ENCODE measurements at places on chromosomes 1 and 21.

- no peak for DNase-seq
These were observed 24.4 kb upstream of the TMEM54 start for GRCh38 chr1:32925403-32926162.

DNA sequence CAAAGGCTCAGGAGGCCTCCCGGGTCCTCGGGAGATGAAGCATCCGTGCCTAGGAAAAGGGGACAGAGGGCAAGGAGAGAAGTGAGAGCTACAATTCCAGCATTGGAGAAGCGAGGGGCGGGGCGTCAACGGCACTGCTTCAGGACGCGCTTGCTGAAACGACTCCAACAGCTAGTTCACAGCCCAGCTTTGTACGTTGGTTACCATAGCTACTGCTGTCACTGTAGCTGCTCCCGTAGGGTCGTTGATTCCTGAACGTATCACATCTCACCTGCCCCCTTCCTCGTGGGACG lies 63.1 kb downstream of the TOR1AIP2 start:
- DNase-seq = no peak

DNA sequence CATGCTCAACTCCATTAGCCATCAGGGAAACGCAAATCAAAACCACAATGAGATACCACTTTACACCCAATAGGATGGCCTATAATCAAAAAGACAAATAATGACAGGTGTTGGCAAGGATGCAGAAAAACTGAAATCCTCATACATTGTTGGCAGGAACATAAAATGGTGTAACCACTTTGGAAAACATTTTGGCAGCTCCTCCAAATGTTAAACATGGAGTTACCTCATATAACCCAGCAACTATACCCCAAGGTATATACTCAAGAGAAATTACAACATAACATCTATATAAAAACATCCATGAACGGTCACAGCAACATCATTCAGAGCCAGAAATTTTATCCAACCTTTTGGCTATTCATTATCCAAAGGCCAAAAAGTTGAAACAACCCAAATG lies 11.6 kb downstream of the EIF4G3 start:
- peak; percentile 56 for DNase-seq

DNA sequence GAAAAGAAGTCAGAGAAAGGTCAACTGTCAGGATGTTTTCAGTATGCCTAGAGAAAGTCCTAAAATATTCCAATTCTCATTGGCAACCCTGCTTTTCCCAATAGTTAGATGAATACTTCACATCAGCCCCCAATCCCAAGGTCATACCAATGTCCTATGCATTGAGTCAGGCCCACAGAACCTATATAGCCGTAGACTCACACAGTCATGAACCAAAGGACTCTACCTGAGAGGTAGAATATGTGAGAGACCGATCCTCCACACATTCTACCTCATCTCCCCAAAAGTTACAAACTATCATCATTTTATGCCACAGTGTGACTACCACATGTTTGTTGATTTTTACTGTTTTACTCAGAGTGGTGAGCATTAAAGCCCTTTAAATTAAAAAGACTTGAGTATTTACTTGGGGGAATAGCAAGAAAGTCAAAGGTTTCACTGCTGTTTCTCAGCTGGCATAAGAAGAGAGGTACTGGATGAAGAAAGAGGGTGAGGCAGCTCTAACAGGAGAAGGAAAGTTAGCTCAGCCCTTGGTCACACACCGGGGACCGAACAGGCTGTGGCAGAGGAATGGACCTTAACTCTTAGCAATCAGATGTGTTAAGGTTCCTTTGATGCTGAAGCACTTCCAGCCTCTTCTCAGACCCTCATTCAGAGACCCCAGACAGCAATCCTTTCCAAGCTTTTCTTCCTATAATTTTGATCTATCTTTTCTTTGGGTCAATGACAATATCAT lies 937 bp downstream of the CD48 start:
- DNase-seq = no peak

DNA sequence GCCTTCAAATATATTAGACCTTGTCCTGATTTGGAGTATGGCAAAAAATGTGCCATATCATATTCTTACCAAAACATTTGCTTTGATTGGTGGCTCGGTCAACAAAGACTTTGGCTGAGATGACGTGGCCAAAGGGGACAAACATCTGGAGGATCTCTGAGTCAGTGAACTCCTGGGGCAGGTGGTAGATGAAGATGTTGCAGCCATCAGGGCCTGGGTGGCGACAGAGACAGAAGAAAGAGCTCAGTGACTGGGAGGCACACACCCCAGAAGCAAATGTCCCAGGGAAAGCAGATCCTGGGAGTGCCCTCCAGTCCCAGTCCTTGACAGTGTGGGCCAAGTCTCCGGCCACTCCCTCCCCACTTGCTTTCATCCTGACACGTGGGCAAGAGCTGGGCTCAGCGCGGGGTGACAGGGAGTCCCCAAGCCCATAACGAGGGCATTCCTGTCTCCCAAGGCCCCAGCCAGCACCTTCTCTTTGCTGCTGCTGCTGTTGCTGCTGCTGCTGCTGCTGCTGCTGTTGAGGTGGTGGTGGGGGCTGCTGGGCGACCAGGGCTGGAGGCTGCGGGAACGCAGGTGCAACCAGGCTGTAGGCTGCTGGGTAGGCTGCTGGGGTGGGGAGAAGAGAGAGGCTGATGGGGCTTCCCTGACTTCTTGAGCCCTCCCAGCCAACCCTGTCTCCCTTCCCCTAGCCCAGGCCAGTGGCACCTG lies 10.7 kb downstream of the CELF3 start:
- no peak for DNase-seq

DNA sequence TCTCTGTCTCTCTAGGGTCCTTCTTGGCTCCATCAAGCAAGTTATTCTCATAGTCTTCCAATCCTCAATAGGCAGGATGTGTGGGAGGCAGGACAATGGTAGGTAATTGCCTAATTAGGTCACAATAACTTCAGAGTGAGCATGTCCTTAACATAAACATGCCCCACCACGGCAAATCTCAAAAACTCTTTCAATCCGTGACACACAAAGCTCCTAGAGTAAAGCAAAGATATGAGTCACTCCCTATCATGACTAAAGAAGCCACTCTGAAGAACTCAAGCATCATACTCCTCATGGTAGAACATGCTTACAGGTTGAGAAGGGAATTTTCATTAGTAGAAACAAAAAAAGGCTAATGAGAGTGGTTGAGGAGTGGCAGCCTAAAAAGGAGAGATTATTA lies 4.9 kb downstream of the HAO2 start:
- peak; percentile 21 for DNase-seq

DNA sequence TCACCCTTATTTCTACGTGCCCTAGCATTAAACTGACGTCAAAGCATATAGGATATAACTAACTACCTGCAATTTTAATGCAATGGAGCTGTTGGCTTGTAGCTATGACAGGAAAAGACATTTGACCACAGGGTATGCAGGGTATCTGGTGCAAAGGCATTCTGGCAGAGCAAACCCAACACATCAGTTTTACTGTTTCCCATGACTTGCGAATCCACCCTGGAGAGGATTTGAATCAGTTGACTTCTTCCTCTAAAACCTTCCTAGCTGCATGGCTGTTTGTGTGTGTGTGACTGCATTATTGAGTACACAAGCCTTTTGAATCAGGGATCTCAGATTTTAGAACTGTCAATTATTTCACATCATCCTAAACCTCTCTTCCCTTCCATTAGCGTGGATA lies 41.7 kb upstream of the SYT14 start:
- no peak for DNase-seq

GRCh38 chr1:101723415-101723814 lies 273.3 kb downstream of the OLFM3 start:
- no peak for DNase-seq

DNA sequence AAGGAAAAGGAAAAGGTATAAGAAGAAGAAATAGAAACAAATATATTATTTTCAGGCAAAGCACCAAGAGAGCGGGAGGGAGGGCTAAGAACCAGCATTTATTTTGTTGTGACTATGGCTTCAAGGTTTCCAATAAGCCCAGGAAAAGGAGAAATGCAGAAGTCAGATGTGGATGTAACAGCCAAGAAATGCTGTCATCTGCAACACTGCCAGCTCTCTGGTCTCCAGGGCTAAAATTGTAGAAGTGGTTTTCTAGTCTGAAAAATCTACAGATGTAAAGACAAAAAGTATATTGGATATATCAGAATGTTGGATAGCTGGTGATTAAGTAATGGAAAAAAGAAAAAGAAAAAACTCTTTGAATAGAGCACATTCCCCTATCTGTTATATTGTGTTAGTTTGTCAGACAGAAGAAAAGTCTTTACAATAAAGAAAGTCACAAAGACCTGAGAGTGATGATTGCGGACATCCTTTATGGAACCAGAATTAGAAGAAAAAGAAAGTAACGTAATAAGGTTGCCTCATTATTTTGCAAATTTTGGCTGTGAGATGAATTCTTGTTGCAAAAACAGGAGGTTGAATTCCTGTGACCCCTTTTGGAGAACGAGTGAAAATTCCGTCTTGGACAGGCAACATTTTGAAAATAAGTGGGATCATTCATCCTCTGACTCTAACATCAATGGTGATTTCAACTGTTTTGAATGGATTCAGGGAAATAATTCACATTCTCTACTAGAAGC lies 938.1 kb downstream of the TTLL7 start:
- DNase-seq = no peak

- no peak for DNase-seq
These were observed 10.0 kb downstream of the SPATA46 start for GRCh38 chr1:162366671-162367070.

GRCh38 chr1:204257446-204257845 lies 43.7 kb upstream of the GOLT1A start:
- DNase-seq = no peak

GRCh38 chr1:236052232-236052993 lies 12.5 kb downstream of the NID1 start:
- DNase-seq = no peak

DNA sequence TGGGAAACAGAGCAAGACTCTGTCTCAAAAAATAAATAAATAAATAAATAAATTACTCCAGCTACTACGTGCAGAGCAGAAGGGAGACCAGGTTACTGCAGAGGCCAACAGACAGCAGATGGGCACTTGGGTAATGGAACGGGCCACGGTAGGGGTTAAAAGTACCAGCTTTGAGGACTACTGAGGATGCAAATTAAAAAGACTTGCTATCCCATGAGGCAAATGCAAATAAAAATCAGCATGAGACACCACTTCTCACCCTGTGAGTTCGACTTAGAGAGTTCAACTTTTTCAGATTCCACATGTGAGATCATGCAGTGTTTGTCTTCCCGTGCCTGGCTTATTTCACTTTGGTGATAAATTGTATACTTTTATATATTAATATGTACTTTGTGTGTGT lies 6.6 kb downstream of the SLC2A5 start:
- DNase-seq = no peak

DNA sequence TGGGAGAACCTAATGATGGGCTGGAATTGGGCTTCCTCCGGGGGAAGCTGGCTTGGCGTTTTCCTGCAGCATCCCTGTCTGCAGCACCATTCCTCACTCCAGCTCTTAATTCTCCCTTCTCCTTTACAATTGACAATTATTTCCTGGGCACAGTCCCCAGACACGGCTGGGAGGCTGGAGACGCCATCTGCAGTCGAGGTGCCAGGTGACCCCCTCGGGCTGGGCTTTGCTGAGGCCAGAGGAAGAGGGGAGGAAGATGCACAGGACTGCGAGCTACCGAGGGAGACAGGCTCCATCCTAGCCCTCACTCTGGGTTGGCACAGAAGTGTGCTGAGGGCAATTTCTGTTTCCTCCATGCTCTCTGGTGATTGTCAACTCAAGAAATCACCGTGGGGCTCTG lies 453.8 kb downstream of the PTPRU start:
- no peak for DNase-seq

GRCh38 chr1:5956022-5956830 lies 36.0 kb downstream of the NPHP4 start:
- DNase-seq = no peak

DNA sequence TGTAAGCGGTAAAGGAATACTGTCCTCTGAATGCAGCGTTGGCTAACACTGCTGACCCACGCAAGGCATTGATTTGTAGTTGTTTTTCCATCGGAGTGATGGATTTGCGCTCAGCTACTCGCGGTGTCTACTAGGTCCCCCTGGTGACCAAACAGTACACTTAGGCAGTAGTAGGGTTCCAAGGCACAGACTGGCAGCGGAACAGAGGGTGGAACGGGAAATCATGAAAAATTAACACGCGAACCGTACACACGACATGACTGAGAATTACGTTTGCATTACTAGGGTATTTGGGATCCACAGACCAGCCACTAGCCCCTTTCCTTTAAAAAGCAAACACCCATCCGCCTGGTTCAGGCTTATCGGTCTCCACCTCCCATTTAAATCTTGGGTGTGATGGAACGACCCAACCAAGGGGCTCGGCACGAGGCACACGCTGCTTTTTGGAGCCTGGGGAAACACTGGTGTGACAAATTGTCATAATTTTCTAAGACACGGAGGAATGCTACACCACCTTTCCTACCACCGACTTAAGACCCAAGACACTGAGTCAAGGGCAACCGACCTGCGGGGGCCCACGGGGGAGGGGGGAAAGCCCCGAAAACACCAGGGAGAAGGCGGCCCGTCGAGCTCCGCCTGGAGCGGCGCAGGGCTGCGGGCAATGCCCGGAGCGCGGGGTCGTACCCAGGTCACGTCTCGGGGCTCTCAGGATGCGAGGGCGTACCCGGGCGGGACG lies 699 bp downstream of the DIPK1A start:
- DNase-seq = peak; percentile 60

GRCh38 chr1:40734882-40735628 lies 43.6 kb downstream of the NFYC start:
- DNase-seq = no peak

DNA sequence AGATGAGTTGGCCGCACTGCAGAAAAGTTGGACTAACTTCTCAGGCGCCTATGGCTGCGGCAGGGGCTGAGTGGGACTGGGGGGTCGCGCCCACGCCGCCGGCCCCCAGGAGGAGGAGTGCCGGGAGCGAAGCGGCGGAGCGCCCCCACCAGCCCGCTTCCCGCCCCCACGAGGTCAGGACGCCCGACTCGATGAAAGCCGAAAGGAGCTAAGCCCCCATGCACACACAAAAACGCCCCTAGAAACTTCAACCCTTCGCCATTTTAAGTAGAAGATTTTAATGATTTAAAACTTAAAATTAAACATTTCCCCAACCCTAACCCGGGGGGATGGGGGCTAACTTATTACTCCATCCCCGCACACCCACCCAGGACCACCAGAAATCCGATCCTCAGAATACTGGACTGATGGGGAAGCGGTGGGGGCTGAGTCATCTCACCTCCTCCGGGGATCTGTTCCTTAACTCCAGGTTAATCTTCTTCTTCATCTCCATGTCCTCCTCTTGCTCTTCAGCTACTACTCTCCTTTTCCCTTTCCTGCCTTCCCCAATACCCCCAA lies 539 bp downstream of the ANP32E start:
- no peak for DNase-seq

GRCh38 chr21:16908077-16908476 lies 604.8 kb upstream of the CXADR start:
- DNase-seq = peak; percentile 57

DNA sequence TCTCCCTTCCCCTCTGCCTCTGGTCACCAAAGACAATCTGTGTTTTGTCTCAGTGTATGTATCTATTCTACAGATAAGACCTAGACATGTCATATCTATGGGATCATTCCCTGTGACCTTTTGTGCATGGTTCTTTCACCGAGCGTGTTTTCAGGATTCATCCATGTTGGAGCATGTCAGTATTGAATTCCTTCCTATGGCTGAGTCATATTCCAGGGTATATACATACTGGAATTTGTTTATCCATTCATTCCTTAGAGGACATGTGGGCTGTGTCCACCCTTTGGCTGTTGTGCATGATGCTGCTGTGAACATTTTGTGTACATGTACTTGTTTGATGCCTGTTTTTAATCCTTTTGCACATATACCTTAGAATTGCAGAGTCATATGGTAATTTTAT lies 69.9 kb downstream of the NFASC start:
- no peak for DNase-seq

Measured in skeletal muscle cell (primary cell).